ENCODE measurements at places on chromosomes 7 and 10.
A peak's percentile ranks its signal among the peaks of the same experiment; 100 is the strongest.

- no peak for DNase-seq
Measured at GRCh38 chr10:116669080-116669479, 48.3 kb downstream of the PNLIPRP2 start.

DNA sequence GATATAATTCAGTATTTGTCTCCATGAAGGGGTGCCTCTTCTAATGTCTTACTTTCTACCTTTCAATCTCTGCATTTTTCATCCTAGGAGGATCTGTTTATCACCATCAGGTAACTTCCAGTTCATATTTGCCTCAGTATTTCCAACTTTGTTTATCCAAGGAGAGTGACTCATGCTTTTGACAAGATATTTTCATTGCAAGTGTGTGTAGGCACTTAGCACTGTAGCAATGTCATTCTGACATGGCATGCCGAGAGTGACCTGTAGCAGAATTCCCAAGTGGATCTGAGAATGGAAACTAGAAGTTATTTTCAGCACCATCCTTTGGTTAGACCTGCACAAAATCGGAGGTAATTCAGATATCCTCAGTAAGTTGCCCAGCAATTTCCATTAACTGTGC lies 129.9 kb downstream of the INHBA start:
- peak; percentile 29 for DNase-seq

- DNase-seq, result no peak
Measured at GRCh38 chr10:31317652-31318381, 1.2 kb upstream of the ZEB1 start.

- no peak for DNase-seq
Measured at GRCh38 chr7:32100407-32100907, 30.2 kb upstream of the PDE1C start.

DNA sequence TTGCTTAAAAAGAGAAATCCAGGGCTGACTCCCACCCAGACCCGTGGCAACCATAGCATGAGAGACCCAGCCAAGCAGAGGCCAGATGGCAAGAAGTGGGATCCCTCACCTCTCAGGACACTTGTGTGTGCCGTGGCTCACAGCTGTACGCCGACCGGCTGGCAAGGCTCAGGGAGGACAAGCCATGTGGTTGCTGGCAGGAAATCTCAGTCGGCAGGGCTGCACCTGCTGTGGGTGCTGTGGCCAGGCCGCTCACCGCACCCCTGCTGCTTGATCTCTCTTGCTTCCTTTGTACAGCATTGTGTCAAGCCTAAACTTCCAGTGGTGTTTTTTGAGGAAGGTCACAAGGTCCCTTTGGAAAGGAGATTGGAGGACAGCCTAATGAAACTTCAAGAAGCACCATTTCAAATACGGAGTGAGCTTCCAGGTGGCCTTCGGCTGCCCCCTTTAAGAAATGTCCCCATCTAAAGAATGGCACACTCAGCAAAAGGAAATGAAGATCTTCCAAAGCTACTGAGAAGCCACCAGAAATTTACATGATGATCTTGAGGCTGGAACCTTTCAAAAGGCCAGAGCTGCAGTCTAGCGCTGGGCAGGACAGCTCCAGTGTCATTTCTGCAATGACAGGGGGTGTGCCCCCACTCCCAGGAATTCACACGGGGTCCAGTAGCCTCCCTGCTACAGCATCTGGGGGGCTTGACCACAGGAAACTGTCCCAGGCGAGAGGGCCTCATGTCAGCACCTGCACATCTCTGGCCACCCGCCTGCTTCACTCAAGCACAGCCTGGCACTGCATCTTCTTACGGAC lies 409.0 kb upstream of the MGMT start:
- DNase-seq, result no peak

DNA sequence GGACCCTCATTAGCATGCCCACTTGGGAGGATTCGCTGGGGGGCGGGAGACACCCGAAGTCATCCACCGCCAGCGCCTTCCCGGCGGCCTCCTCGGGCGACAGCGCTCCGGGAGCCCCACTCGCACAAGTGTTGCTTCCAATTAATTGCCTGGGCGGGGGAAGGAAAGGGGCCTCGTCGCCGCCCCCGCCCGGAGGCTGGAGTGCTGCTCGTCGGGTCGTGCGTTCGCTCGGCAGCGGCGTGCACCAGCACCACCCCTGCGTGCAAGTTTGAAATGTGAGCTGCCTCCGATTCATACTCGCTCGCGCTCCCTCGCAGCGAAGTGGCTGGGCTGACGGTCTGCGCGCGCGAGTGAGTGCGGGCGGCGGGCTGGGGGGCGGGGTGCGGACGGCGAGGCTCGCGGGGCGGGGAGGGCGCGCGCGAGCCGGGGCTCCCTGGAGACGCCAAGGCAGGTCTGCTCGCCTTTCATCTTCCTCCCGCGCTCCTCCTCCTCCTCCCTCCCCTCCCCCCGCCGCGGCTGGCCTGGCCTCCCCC lies 104.6 kb upstream of the PPIF start:
- peak; percentile 46 for DNase-seq

GRCh38 chr7:146028251-146028750 lies 88.3 kb upstream of the CNTNAP2 start:
- no peak for DNase-seq

- no peak for DNase-seq
Measured at GRCh38 chr10:4219901-4220300, 434.9 kb upstream of the KLF6 start.

DNA sequence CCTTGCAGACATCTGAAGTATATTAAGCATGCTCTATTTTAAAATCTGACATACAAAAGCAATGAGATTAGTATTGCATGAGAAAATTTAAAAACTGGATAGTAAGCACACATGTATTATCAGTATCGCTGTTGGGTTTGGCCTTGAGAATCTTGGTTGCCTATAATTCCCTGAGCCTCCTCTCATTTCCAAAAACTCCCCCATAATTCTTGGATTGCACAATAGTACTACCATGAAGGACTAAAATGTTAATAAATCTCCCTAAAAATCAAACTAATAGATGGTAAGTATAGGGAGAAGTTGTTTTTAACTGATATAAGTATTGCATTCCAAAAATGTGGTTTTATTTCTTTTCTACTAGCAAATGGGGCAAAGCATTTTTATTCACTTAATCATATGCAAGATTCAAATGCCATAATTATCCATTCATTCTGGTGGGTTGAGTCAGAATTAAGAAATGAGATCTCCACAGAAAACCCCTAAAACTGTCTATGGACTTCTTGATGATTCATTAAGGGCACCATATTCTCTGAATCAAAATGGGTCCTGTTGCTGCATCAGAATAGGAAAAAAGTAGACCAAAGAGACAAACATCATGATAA lies 10.3 kb upstream of the VIM start:
- DNase-seq, result peak; percentile 87

- no peak for DNase-seq
Measured at GRCh38 chr7:149772241-149772955, 990 bp downstream of the ZNF467 start.

- DNase-seq, result no peak
Measured at GRCh38 chr7:34673066-34673465, 15.0 kb downstream of the NPSR1 start.

DNA sequence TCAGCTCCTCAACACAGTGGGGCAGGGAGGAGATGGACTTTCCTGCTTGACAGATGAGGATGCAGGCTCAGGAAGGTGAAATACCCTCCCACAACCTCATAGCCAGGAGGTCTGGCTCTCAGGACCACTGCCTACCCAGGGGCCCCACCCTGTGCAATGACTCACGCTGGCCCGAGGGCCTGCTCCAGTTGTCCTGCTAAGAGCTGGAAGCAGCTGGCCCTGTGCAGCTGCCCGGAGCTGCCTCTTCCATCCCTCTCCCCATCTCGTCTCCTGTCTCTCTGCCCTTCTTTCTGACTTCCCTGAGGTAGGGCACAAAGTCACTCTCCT lies 123.9 kb downstream of the ZMIZ1 start:
- no peak for DNase-seq

- no peak for DNase-seq
Measured at GRCh38 chr10:69612760-69613159, 17.3 kb upstream of the FAM241B start.

- peak; percentile 21 for DNase-seq
Measured at GRCh38 chr7:28688651-28689050, 269.5 kb downstream of the TRIL start.

GRCh38 chr10:59888781-59889435 lies 17.4 kb downstream of the CCDC6 start:
- DNase-seq, result no peak

DNA sequence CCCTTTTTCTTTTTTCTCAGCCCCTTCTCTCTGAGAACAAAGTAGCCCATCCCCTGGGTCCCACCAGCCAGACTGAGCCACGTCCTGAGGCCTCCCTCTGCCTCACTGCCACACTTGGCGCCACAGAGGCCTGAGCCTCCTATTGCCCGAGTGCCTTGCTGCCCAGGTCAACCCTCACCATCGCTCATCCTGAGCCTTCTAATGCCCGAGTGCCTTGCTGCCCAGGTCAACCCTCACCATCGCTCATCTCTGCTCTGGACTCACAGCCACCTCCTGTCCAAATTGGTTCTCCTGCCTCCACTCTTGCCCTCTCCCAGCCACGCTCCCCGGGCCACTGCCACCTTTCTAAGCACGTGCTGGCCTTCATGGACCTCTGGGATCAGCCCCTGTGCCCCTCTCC lies 53.2 kb upstream of the SMNDC1 start:
- DNase-seq, result no peak

DNA sequence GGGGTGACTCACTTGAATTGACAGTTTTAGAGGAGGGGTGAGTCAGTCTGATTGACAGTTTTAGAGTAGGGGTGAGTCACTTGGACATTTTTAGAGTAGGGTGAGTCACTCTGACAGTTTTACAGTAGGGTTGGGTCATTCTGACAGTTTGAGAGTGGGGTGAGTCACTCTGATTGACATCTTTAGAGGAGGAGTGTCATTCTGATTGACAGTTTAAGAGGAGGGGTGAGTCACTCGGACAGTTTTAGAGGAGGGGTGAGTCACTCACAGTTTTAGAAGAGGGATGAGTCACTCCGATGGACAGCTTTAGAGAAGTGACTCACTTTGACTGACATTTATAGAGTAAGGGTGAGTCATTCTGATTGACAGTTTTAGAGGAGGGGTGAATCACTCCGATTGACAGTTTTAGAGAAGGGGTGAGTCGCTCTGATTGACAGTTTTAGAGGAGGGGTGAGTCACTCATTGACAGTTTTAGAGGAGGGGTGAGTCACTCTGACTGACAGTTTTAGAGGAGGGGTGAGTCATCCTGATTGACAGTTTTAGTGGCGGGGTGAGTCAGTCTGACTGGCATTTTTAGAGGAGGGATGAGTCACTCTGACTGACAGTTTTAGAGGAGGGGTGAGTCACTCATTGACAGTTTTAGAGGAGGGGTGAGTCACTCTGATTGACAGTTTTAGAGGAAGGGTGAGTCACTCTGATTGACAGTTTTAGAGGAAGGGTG lies 595.9 kb downstream of the DNAJB6 start:
- no peak for DNase-seq

GRCh38 chr10:5748394-5748803 lies 63.8 kb downstream of the TASOR2 start:
- DNase-seq, result no peak

GRCh38 chr10:16832351-16833080 lies 15.3 kb upstream of the RSU1 start:
- peak; percentile 92 for DNase-seq

DNA sequence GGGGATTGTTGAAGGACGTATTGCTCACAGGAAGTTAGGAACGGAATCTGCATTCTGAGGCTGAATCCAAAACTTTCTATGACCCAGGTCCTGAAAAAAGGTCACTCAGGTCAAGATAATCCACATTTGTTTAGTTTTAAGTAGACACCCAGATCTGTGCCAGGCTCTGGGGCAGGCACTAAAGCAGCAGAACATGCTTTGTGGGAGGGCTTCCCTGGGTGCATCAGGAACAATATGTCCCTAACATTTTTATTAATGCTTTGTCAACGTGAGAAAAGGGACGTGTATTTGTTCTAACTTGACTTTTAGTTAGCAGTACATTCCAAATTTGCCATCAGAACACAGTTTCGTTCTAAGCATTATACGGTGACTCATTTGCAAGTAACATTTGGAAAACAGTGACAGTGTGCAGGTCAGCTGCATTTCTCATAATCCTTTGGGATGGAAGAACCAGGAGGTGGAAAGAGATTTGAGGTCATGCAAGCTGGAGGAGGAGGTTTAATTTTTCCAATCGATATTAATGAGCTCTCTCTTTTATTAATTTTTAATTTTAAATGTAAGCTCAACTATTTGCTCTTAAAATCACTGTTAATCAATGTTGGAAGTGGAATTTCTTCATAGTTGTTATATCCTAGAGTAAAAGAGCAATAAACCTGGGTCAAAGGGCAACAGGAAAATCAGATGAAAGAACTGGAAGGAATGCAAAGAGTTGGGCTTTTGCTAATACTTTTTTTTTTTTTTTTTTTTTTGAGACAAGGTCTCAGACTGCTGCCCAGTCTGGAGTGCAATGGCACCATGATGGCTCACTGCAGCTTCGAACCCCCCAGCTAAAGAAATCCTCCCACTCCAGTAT lies 35.0 kb downstream of the TAS2R41 start:
- no peak for DNase-seq

DNA sequence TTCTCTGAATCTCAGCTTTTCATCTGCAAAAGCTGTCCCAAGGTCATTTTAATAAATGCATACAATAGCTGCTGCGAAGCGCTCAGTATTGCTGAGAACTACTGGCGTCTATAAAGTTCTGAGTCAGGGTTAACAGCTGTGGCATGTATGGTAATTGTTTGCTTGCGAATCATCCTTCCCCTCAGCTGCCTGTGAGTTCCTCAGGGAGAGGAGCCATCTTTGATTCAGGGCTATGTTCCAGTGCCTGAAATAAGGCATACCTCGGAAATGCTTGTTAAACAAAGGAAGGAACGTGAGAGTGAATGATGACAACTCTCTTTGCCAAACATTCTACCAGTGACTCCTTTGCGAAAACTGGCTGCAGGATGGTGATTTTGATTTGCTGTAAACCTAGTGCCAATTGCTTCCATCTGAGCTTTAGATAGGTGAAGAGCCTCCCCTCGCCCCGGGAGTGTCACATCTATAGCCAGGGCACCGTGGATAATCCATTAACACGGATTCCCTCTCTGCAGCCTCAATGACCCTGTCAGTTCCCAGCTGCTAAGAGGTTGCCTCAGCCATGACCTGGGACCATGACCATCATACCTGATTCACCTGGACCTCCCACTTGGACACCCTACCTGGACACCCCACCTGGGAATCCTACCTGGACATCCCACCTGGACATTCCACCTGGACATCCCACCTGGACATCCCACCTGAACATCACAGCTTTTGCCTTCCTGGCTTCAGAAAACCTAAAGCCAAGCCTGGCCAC lies 39.6 kb downstream of the GPRIN2 start:
- peak; percentile 90 for DNase-seq
